ENCODE measurements at places on chromosomes 2 and 18.

GRCh38 chr2:153967248-153967973, 95.7 kb downstream of the GALNT13 start:
- no peak for DNase-seq

GRCh38 chr2:31675485-31675901, 94.8 kb upstream of the SRD5A2 start:
- DNase-seq = no peak

GRCh38 chr18:11480692-11481091, 128.7 kb upstream of the SLC35G4 start:
- DNase-seq = no peak

- no peak for DNase-seq
Observed at GRCh38 chr18:54020966-54021365, 203.5 kb downstream of the MBD2 start.

All from activated CD4-positive, alpha-beta T cell treated with anti-CD3 and anti-CD28 coated beads, Interleukin-2, amount 50 U/mL, for 16 hours (primary cell).